ENCODE measurements at places on chromosomes 1 and 21. TPM values are rescaled to one million over a fixed set of nuclear protein-coding genes. Genes with fewer than 3 reads are reported as not detected.

Gene ATAD3C
- total RNA-seq, result not detected

Gene CFAP45
- not detected for total RNA-seq

Gene HFM1
- not detected for total RNA-seq

Gene MAGOH
- 29.3 TPM for total RNA-seq

Gene RAD54L
- total RNA-seq, result 0.59 TPM

Gene SNRPE
- 50.6 TPM for total RNA-seq

Gene SLC26A9
- not detected for total RNA-seq

Gene DDX59
- 18.3 TPM for total RNA-seq

Gene TNN
- not detected for total RNA-seq

Gene ETV3
- total RNA-seq, result 11.7 TPM

Gene CELA3A
- 2.6 TPM for total RNA-seq

Gene OR6N1
- total RNA-seq, result not detected

Gene CD1D
- 0.08 TPM for total RNA-seq

Gene S100A7A
- total RNA-seq, result not detected

Gene GNB1
- total RNA-seq, result 52.5 TPM

Gene USP33
- 42.9 TPM for total RNA-seq

Gene FLG2
- total RNA-seq, result not detected

Gene FAAH
- 0.26 TPM for total RNA-seq

Gene ITLN2
- total RNA-seq, result not detected

Gene NTRK1
- total RNA-seq, result 2.5 TPM

Gene CFAP57
- 0.47 TPM for total RNA-seq

Gene POU3F1
- total RNA-seq, result 0.21 TPM

Gene DUSP12
- total RNA-seq, result 17.6 TPM

Gene AMY1A
- not detected for total RNA-seq

Gene AKT3
- total RNA-seq, result 10.4 TPM

Gene SLC30A2
- total RNA-seq, result 0.21 TPM
